ENCODE measurements at places on chromosomes 6 and 20. TPM values are rescaled to one million over a fixed set of nuclear protein-coding genes. Genes with fewer than 3 reads are reported as not detected.

Gene RAB44
- total RNA-seq, result 10.5 TPM

Gene DEFB121
- not detected for total RNA-seq

Gene DDX43
- total RNA-seq, result 0.54 TPM

Gene GMEB2
- total RNA-seq, result 11.8 TPM

Gene PDE10A
- total RNA-seq, result under 0.01 TPM

Gene KIF25
- total RNA-seq, result not detected

Gene POU3F2
- not detected for total RNA-seq

Gene NFATC2
- total RNA-seq, result 16.2 TPM

Gene VPS16
- 58.2 TPM for total RNA-seq

Gene PRR18
- not detected for total RNA-seq

Measured in hematopoietic multipotent progenitor cell (in vitro differentiated cells).